LHCN-M2 (cell line): ENCODE measurements at places on chromosomes 3 and 15. TPM values are rescaled to one million over a fixed set of nuclear protein-coding genes. Genes with fewer than 3 reads are reported as not detected.

GRCh38 chr3:128984596-128984995 lies 9.3 kb downstream of the CFAP92 start:
- DNase-seq, result no peak

- peak; percentile 82 for DNase-seq
Observed at GRCh38 chr15:85800478-85801123, 5.9 kb upstream of the KLHL25 start.

- DNase-seq, result no peak
Observed at GRCh38 chr3:110126065-110126464, 788.7 kb upstream of the DPPA4 start.

GRCh38 chr3:42119561-42120355 lies 28.6 kb downstream of the TRAK1 start:
- no peak for DNase-seq

CCK gene
- not detected in 2 replicates for total RNA-seq

DNA sequence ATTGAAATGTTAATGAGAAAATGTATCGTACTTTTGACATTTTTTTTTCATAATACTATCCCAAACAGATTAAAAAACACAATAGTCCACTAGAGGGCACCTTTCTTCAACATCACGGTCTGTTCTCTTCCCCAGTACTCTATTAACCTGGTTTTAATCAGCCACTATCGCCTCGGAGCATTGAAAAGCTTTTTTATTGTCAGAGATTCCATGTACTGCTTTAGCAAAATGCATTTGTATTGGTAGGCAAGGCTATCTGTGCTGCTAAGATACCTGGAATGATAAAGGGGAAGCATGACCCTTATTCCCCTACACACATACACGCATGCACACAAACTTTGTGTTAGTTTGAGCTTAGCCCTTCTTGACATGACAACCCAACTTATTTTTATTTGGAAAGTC lies 160.1 kb upstream of the IL12A start:
- DNase-seq, result peak; percentile 82

GRCh38 chr15:50260969-50261496 lies 4.5 kb downstream of the HDC start:
- no peak for DNase-seq

ZIC4 gene
- total RNA-seq, result 1.1 and 3.4 TPM in 2 replicates

- DNase-seq, result peak; percentile 86
Observed at GRCh38 chr3:143849854-143850549, 1.7 kb upstream of the SLC9A9 start.

DNA sequence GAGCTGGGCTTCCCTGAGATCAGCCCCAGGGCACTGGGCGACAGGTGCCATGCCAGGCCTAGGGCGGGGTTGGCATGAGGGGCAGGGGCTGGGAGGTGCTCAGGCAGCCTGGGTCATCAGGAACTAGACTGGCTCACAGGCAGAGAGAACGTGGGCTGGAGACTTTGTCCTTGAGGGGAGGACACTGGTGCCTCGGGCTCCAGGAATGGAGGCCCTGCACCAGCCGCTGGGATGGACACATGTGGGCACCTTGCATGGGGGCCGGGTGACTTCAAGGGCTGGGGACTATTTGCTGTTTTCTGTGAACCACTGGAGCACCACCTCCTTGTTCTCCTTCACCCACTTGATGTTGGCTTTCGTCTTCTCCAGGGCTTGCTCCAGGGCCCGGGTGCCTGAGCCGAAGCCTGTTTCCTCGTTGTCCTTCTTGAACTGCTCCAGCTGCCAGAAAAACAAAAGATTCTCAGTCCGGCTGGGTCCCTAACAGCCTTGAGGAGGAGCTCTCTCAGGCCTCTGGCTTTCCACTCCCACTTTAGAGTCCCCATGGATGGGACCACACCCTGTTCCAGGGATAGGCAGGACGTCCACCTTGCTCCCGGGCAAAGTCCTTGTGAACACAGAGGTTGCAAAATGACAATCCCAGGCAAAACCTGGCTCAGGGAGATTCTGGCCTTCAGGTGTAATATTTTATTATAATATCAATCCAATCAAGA lies 9.1 kb downstream of the MESP2 start:
- no peak for DNase-seq

DNA sequence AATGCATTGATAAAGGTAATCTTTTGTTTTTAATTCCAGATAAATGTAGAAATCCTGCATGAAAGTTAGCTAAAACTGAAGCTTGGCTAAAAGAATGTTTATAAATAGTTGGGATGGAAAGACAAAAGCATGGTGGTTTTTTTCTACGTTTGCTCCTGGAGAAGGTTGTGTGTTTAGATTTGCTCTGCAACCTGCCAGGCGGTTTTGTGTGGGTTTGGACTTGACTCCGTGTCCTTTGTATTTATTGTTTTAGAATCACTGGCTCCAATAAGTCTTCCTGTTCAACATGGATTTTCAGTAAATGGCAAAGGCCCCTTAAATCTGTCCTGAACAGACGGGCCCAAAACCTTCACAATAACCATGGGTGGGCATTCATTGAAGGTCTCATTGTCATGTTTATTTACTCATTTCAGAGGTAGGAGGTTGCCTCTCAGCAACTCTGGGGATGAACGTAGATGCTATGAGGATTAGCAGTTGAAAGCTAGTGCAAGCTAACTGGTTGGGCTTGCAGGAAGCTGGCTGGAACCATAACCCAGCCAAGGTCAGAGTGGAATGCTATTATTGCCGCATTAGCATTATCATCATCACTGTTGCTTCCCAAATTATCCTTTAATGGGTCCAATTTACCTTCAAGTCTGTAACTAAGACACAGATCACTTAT lies 60.6 kb upstream of the ADAMTS9 start:
- no peak for DNase-seq

DNA sequence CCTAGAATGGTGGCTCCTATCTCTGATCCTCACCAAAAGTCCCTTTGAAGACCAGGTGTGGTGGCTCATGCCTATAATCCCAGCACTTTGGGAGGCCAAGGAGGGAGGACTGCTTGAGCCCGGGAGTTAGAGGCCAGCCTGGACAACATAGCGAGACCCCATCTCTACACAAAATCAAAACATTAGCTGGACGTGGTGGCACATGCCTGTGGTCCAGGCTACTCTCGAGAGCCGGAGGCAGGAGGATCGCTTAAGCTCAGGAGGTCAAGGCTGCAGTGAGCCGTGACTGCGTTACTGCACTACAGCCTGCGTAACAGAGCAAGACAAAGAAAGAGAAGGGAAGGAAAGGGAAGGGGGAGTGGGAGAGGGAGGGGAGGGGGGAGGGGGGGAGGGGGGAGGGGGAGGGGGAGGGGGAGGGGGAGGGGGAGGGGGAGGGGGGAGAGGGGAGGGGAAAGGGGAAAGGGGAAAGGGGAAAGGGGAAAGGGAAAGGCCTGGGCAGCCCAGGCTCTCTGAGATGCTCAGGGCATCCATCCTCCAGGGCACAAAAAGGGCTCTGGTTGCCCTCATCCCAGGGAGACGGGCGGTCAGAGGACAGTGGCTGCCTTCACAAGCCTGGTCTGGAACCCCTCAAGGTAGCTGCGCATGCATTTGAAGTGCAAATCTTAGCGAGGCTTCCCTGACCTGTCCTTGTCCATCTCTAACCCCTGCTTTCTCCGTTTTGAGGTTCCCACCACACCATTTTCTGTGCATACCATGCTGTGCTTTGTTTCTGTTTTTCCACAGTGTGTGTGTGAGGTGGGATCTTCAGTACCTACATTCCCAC lies 76.1 kb downstream of the LDHAL6B start:
- no peak for DNase-seq

CCDC39 gene
- total RNA-seq, result not detected in 2 replicates

DNA sequence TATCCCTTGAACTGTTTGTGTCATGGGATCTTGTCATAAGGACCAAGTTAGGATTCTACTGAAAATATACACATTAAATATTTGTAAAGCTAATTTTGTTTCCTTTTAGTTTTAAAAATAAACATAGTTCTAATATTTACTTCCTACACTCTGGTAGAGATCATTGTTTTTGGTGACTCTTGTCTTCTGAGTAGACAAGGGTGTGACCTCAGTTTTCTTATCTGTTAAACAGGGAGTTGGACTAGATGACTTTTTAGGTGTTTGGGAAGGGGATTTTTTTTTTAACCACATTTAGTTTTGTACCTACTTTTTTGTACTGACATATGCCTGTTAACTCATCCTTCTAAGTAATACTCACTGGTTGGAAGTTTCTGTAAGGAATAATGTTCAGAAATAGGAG lies 30.8 kb downstream of the PLS1 start:
- no peak for DNase-seq

MNS1 gene
- 5.3 and 5.8 TPM in 2 replicates for total RNA-seq

- DNase-seq, result peak; percentile 33
Observed at GRCh38 chr15:62390791-62391640, 225.9 kb upstream of the C2CD4B start.

DNA sequence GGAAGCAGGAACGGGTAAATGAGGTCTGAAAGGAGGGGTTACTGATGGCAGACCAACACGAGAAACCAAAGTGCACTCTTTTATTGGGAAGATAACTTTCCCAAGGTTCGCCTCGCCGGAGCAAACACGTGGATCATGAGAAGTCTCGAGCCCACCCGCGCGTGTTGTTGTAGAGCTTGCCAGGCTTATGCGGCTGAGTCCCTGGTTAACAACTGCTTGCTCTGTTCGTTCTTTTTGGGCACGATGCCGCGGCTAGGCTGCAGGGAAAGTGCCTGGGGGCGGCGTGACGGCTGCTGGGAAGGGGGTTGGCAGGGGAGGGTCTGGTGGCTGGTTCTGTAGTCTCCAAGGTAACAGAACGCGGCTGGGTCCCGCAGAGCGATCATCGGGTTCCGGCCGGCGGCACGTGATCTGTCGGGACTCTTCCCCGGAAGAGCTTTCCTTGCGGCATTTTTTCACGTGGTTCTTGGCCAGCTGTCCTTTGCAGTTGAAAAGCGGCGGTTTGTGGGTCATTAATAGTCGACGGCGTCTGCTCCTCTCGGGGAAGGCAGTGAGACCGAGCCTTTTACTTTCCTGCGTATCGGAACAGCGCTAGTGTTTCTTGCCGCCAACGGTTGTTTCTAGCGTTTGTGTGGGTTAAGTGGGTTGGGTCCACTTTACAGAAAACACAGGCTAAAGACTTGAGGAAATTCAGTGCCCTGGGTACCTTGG lies 1.5 kb downstream of the MGA start:
- peak; percentile 88 for DNase-seq

- peak; percentile 69 for DNase-seq
Observed at GRCh38 chr3:61848885-61849284, 287.5 kb downstream of the PTPRG start.

GRCh38 chr3:138625707-138626365 lies 17.3 kb downstream of the FAIM start:
- peak; percentile 64 for DNase-seq

BAHD1 gene
- 8.3 TPM in 2 replicates for total RNA-seq

GRCh38 chr3:37324850-37325321 lies 150.5 kb upstream of the LRRFIP2 start:
- DNase-seq, result no peak

- no peak for DNase-seq
Observed at GRCh38 chr15:90191344-90191687, 9.8 kb upstream of the SEMA4B start.

DNA sequence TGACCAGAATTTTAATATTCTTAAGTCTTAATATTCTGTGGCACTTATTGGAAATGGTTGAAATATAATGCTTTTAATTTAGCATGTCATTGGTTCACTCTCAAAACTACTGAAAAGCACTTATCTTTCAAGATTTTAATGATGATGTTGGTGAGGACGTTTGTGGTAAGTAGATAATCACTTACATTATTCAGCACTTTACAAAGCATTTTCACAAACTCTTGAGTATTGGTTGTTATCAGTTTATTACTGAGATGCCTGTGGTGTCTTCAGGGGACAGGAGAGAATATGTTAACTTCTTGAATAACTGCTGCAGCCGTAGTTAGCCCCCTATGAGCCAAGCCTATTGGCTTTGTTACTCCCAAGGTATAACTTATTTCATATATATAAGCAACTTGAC lies 15.2 kb downstream of the TGFBR2 start:
- DNase-seq, result no peak

GRCh38 chr3:149233323-149233722 lies 11.7 kb upstream of the CP start:
- DNase-seq, result no peak

DNA sequence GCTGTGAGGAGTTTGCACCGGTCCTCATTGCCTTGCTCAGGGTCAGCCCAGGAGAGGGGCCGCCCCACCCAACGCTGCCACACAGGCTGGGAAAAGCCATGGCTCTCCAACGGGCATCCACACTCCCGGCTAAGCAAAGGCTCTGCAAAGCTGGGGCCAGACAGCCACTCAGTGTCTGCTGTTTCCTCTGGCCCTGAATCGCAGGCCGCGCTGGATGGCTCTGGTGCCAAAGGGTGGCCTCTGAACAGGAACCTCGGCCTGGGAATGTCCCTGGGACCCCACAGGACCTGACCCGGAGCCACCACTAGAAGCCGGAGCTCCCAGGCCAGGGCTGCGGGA lies 42.9 kb downstream of the RPN1 start:
- DNase-seq, result no peak

DNA sequence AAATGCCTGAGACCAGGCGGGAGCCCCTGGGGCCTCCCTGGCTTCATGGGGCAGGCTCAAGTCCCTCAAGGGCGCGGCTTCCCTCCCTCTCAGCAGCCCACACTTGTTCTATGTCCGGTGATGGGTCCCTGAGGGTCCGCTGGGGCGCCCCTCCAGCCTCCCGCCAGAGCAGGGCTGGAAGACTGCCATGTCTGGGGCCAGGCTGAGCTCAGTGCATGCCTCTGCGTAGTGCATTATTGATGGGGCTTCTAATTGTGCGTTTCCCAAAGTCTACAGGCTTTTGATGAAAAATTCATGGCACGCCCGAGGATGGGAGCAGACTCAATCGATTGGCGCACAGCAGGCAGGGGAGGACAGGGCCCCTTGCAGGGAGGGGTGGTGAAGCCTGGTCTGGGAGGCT lies 51.3 kb downstream of the CYP11A1 start:
- DNase-seq, result no peak

- peak; percentile 78 for DNase-seq
Observed at GRCh38 chr3:12681943-12682390, 18.1 kb upstream of the RAF1 start.

GRCh38 chr3:115720983-115721382 lies 97.7 kb downstream of the GAP43 start:
- no peak for DNase-seq

DNA sequence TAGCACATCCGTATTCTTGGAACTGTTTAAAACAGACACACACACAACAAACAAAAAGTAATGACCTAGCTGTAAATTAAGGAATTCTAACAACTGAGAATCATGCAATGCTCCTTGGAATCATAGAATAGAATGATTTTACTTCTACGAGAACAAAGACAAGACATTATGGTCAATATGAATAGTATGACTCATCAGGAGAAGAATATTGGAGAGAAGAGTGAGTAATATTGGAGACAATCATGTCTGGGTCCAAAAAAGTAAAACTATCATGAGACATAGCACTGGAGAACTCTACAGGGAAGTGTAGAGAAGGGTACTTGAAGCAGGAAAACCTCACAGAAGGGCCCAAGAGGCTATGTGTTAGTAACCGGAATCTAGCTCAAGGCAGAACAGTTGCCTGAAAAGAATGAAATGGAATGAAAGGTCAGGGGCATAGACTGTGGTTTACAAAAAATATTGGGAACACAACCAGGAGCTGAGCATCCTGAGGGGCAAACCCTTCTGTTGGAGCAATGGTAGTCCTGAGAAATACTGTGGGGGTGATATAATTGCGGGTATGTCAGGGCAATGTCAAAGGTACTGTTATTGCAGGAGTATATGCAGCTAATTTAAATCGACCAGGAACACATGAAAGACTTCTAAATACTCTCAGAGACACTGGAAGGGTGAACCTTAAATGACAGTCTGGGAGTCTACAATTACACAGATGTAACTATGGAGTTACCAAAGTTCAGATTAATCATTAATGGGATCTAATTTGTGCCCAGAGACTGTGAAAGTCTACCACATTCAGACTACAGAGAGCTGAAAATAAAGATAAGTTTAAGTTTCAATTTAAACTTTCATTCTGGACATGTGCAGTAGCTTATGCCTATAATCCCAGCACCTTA lies 201.2 kb downstream of the BCHE start:
- no peak for DNase-seq

CCR9 gene
- total RNA-seq, result not detected in 2 replicates
